ENCODE measurements at places on chromosomes 1 and 21. TPM values are rescaled to one million over a fixed set of nuclear protein-coding genes. Genes with fewer than 3 reads are reported as not detected.

The EFNA1 gene
- total RNA-seq, result 0.59 TPM

The FNDC5 gene
- total RNA-seq, result 0.48 TPM

The BNIPL gene
- total RNA-seq, result not detected

The FCRL4 gene
- not detected for total RNA-seq

The REG4 gene
- not detected for total RNA-seq

The ITSN1 gene
- 25.8 TPM for total RNA-seq

The GRHL3 gene
- not detected for total RNA-seq

The TNFRSF14 gene
- total RNA-seq, result 26.8 TPM

The BCAR3 gene
- 50.1 TPM for total RNA-seq

The AGMAT gene
- 1.6 TPM for total RNA-seq

The MYOC gene
- not detected for total RNA-seq

The ATP1A4 gene
- not detected for total RNA-seq

The BEND5 gene
- total RNA-seq, result 1.6 TPM

The BRINP2 gene
- under 0.01 TPM for total RNA-seq

The LIN28A gene
- total RNA-seq, result not detected

The TRABD2B gene
- total RNA-seq, result not detected

The TSPAN2 gene
- total RNA-seq, result 0.49 TPM

The LDLRAD1 gene
- not detected for total RNA-seq

The SYNC gene
- total RNA-seq, result 20.5 TPM

The SELP gene
- not detected for total RNA-seq

The FAM72D gene
- 7.3 TPM for total RNA-seq

The LGR6 gene
- total RNA-seq, result 30.3 TPM

The GNG12 gene
- 174 TPM for total RNA-seq

The PROK1 gene
- total RNA-seq, result 0.24 TPM

The GPATCH4 gene
- total RNA-seq, result 23.8 TPM

Measured in RPMI7951 (cell line).